ENCODE measurements at places on chromosomes 4 and X.

GRCh38 chr4:38151873-38152272 lies 191.7 kb downstream of the PTTG2 start:
- DNase-seq: no peak

GRCh38 chrX:71367396-71367795 lies 1.2 kb downstream of the TAF1 start:
- DNase-seq: no peak

- DNase-seq: no peak
Observed at GRCh38 chrX:109749207-109749606, 16.1 kb upstream of the ACSL4 start.

GRCh38 chrX:31126205-31126604 lies 54.4 kb upstream of the FTHL17 start:
- no peak for DNase-seq

GRCh38 chr4:151045907-151046306 lies 30.8 kb upstream of the LRBA start:
- DNase-seq: no peak

Measured in stimulated activated CD8-positive, alpha-beta memory T cell treated with anti-CD3 and anti-CD28 coated beads, Interleukin-12 subunit alpha, Interleukin-12 subunit beta, amount 100 ng/mL, for 4 hours (primary cell).